ENCODE measurements at places on chromosomes 1 and 21.

DNA sequence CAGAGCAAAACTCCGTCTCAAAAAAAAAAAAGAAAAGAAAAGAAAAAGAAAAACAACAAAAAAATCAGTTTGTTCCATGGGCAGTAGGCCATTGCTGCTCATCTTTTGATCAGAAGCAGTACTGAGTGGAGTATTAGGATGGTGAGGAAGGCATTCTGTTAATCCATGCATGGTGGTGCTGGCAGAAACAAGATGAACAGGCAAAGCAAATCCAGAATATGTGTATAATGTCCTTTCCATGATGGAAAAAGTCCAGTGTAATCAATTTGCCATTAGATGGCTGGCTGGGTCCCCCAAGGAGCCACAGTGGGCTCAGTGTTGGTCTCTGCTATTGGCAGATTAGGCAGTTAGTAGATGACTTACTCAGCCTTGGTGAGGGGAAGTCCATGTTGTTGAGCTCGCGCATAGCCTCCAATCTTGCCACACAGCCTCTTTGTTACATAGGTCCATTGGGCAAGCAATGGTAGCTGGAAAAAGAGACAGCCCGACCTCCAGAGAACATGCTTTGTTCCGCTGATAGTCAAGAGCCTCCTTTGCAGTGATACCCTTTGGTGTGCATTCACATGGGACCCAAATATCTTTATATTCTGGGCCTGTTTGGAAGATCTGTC lies 23.3 kb downstream of the H3-3A start:
- DNase-seq, result no peak

GRCh38 chr1:26516987-26517765 lies 12.4 kb upstream of the RPS6KA1 start:
- DNase-seq, result no peak

DNA sequence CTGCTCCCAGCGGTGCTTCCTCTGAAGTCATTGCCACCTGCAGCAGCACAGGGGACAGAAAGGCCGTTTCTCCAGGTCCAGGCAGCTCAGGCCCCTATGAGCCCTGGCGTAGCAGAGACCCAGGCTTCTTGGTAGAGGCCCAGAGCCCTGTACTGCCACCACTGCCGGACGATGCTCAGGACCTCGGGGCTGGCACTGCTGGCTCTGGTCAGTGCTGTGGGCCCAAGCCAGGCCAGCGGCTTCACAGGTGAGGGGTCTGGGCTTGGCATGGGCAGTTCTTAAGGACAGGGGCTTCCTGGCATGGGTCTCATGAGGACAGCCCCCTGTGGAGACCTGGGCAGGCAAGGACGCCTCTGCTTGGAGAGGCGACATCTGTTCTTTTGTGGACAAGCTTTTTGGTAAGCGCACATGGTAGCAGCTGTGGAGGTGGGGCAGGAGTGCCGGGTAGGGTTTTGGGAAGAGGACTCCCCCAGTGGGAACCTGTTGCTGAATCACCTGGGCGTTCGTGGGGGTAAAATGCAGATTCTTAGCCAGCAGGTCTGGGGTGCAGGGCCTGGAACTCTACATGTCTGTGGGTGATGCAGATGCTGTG lies at the start of gene UMODL1:
TSS of gene UMODL1 (plus strand) at position 172 of the 592 bp plus-strand sequence. CDS start at position 172, 0 bp downstream.
- DNase-seq, result no peak

- DNase-seq, result no peak
These were observed 35.5 kb downstream of the SDCCAG8 start for GRCh38 chr1:243291292-243291691.

- no peak for DNase-seq
These were observed 327.5 kb downstream of the SETD4 start for GRCh38 chr21:35732788-35733187.

DNA sequence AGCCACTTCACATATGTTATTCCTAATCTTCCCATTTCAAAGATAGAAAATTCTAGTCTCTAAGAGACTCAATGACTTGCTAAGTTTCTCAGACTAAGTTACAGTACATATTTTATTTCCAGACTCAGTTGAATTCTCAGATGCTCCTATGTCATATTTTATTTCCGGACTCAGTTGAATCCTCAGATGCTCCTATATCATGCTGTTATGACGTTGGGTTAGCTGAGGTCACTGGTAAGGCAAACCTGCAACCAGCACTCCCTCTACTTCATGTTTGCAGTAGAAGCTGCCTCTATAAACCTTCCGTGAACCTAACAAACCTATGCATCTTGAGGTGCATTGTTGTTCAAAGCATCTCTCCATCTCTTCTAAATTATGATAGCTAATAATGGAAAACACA lies 187.1 kb upstream of the SGIP1 start:
- no peak for DNase-seq

DNA sequence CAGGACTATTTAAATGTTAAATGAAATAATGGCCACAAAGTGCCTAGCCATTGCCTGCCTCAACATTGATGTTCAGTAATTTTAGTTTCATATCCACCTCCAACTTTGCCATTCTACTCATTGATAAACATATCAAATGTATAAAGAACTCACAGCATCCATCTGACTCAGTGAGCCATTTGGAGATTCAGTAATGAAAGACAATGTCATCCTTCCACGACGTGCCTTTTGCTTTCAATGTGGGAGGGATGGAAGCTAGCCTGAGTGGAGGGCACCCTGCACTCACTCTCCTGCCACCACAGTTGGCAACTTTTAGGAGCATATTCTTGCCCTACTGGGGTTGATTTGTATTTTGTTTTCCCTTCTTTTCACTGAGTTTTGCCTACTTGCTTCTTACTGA lies 151.5 kb downstream of the GLUL start:
- no peak for DNase-seq

- DNase-seq, result no peak
These were observed 20.4 kb downstream of the PRPF38A start for GRCh38 chr1:52424813-52425212.

Data from HEK293T (cell line).